ENCODE measurements at places on chromosomes 6 and 20.
A peak's percentile ranks its signal among the peaks of the same experiment; 100 is the strongest.

DNA sequence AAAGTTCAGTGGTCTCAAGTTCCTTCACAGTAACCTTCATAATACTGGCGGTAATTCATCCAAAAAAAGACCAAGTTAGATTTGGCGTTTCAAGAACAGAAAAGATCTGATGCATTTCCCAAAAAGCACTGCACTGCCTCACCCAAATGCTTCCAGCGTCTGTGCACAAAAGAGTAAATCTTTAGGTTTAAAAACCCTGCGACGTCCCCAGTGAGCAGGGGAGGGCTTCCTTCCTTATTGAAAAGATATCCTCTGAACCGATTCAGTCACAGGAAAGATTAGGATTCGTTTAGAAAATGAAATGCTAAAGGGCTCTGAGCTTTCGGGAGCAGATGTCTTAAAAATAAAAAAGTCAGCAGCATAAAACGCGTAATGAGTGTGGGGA lies 654 bp downstream of the TBC1D7 start:
- DNase-seq, result no peak

DNA sequence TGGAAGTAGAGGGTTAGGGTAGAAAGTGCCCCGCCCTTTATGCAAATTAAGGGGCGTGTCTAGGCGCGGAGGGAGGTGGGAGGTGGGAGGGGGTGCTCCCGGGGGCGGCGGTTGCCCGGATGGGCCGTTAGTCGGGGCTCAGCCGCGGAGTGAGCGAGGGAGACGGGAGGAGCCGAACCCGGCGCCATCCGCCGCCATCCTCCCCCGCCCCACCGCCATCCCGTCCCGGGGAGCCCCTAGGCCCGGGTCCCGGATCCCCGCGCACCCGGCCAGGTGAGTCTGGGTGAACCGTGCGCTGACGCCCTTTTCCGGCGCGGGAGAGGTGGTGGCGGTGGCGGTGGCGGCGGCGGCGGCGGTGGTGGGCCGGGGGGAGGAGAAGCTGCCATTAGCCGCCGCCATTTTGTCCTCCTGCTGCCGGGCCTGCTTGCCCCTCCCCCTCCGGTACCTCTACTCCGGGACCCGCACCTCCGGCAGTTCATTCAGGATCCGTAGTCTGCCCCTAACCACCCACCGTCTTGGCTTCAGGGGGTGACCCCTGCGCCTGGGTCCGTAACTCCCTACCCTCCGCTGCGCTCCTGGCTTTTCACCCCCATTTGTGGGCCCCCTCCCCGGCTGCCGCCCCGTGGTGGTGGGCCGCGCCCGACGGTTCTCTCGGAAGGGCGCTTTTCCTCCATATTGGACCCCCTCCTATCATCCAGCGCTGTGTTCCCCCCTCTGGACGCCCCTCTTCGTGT lies at the start of gene PRRC2A:
Gene PRRC2A, plus strand, starts transcription at position 130 of the 734 bp plus-strand sequence. CDS start 2,075 bp downstream, outside the sequence.
- peak; percentile 51 for DNase-seq

DNA sequence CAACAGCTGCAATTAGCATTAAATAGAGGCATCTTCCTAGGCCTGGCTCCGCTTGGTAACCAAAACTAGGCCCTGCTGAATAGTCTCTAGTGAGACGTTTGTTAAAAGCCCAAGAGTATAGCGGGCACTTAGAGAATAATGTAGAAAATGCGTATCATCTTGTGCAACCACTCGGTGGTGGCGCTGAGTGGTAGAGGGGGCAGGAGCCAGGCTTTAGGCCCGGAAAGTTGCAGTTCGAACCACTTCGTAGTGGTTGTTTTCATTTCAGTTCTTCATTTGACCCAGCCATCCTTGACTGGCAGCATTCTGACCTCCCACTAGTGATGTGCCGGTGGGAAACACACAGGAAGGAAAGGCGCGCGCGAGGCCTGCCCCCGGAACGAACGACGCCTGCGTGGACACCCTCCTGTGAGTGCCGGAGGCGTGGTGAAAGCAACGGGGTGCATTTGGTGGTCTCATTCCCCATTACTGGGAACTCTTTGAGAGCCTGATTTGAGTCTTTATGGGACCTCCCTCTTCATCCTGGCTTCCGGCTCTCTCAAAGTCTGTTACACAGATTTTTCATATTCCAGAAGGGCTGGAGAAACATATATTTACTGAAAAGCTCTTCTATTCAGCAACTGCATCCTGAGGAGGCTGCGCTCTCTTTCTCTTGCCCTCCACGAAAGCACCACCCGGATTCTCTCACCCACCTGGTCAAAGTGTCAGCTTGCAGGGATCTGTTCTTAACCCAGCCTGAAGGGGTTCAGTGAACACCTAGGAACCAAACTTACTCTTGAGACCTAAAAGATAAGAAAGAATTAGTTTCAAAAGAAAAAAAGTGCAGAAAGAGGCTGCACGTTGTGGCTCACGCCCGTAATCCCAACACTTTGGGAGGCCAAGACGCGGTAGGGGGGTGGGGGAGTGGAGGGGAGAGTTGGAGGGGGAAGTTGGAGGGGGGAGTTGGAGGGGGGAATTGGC lies 18.2 kb downstream of the GPX5 start:
- no peak for DNase-seq

DNA sequence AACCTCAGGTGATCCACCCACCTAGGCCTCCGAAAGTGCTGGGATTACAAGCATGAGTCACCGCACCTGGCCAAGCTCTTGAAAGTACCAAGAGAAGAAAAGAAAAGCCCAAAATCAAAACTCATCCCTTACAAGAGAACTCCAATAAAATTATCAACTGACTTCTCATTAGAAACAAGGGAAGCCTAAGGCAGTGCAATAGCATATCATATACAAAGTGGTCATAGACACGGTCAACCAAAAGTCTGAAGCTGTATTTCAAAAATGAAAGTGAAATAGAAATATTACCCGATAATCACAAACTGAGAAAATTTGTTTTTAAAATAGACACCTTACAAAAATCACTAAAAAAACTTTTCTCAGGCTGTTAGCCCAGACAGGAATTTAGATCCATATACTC lies 1321.1 kb upstream of the GJE1 start:
- no peak for DNase-seq

- DNase-seq, result no peak
These were observed 34.1 kb downstream of the TRMT11 start for GRCh38 chr6:126020305-126021050.

GRCh38 chr6:26421259-26422144 lies 18.8 kb upstream of the BTN3A3 start:
- no peak for DNase-seq

DNA sequence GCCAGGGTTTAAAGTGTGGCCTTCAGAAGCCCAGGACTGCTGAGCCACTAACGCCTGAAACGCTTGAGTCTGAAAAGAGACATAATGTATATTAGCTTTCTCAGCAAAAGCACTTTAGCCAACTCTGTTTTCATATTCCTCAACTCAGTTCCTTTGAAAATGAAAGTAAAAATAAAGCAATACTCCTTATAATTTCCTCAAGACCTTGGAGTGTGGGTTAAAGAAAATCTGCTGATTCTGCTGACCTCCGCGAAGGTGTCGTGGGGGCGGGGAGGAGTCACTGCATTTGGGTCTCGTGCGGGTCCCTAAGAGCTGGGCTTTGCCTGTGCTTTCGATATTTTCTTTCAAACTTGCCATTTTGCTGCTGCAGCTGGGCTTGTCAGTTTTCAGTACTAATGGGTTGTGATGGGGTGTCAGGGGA lies 142.2 kb upstream of the ARID1B start:
- DNase-seq, result no peak

DNA sequence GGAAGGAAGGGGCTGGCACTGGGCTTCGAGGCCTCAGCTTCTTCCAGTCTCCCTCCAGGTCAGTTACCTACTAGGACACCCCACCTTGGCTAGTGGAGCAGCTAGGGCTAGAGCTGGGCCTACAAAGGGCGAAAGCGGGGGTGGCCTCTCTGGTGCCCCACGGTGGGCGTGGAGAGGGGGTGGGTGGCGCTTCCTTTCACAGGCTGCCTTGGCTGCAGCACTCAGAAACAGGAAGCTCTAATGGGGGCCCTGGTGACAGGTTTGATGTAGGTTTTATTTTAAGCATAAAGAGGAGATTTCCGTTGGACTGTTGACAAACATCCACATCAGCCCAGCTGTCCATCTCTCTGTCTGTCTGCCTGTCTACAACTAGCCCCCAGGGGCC lies 13.4 kb downstream of the FAM110A start:
- no peak for DNase-seq

DNA sequence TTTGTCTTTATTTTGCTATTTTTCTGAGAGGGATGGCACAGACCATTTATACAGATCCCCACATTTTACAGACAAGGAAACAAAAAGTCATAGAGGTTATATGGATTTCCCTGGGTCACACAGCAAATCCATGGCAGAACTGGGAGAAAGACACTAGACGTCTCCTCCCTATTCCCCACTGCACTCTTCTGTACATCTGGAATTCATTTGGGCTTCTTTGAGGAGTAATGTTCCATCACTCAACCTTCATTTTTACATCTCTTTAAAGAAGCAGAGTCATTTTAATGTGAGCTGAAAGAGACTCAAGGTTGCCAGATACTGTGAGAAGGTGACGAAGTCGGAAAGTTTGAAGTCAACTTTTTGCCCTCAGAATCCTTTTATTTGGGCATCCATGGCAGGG lies 207.3 kb downstream of the OTOR start:
- DNase-seq, result no peak

DNA sequence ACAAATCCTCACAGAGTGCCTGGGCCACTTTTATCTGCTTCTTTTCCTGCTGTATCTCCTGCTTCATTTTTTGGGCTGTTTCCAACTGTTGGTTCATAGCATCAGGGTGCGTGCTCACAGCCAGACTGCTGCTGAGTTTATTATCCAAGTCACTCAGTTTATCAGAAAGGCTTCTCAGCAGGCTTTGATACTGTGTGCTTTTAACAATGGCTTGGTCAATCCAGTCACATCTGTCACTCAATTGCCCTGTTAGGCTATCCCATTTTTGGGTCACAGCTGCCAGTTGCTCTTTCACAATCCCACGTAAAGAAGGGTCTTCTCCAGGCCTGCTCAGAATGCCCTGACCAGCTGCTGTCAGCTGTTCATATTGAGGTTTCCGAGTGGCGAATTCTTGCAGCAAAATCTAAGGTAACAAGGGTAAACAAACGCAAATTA lies 87.2 kb downstream of the DST start:
- no peak for DNase-seq

GRCh38 chr6:169829786-169830185 lies 78.4 kb downstream of the ERMARD start:
- DNase-seq, result no peak

Measured in stimulated activated CD8-positive, alpha-beta memory T cell treated with anti-CD3 and anti-CD28 coated beads, Interleukin-15, amount 100 ng/mL, for 1 hour (primary cell).